Activated T-helper 1 cell treated with anti-CD3 and anti-CD28 coated beads, Interleukin-2, amount 50 U/mL, for 16 hours (primary cell): ENCODE measurements at places on chromosomes 3 and 15.

- DNase-seq, result no peak
Measured at GRCh38 chr15:41019174-41019573, 65.9 kb downstream of the CHAC1 start.

DNA sequence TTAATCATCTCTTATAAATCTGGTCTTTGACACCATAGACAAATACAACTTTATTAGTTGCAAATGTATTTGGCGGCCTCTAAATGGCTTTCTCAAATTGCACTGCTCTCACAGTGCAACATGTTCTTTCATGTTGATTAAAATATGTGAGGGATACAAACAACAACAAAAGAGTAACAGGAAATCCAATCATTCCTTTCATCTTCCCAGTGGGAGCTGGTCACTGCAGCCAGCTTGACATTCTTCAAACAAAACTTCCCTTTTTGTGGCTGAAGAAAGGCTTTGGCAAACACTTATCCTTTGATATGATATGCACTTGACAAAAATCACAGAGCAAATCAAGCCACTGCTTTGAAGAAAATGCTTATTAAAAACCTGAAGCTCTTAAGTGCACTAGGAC, 973.6 kb downstream of the EPHA3 start:
- no peak for DNase-seq

DNA sequence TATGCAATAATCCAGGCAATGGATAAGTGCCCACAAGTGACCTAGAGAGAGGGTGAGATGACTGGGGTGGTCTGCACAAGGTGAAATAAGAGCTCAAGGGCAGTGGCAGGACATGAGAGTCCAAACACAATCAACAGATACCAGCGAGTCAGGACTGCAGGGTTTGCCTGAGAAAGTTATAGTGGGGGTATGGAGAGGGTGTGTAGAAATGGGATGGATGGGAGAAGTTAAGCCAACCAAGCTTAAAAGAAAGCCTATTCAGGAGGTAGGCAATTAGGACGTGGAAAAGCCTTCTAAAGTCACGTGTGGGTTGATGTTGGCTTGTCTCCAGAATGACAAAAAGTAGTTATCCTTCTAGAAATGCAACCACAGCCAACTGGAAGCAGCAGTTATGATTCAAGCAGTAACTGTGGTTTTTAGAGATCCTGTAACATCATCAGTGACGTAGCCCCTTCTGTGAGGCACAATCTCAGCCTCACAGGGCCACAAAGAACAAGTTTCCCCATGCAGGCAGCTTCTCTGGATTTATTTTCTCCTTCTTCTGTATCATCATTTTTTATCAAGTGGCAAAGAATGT, 56.1 kb downstream of the FAM174B start:
- no peak for DNase-seq

DNA sequence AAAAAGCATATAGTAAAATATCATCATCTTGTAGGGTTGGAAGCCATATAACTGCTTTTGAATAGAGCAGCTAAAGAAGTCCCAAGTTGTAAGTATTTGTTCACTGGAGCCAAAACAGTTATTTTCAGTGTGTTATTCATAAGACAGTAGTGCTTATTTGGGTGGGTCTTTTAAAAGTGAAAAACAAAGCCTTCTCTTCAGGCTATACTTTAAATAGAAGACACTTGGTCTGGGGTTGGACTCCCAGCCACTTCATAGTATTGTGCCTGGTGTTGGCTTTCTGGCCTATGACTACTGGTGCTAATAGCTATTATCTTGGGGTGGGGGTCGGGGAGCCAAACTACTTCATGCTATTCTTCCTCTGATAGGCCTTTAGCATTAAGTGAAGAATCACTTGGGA, 135.2 kb downstream of the SLC25A26 start:
- no peak for DNase-seq

DNA sequence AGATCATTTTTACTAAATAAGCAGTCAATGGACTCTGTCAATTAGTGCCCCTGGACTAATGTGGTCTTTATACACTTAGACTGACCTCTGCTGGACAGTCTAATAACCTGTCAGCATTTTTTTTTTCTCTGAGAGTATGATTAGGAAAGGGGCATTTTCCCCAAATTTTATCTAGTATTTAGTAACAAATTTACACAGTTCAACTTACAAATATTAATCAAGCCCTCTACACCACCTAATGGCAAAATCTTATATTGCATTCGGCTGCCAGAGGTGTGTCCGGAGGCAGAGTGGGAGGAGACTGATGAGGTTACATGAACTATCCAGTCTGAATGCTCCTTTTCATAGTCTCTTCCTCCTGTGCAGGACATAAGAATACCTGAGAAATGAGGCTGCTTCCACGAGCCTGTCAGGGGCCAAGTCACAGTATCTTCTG, 36.0 kb upstream of the COLQ start:
- peak; percentile 12 for DNase-seq

GRCh38 chr3:125624341-125624740, 29.0 kb upstream of the OSBPL11 start:
- no peak for DNase-seq

GRCh38 chr15:31261266-31262142, 65.1 kb upstream of the KLF13 start:
- DNase-seq, result no peak

GRCh38 chr3:113625834-113626233, 70.6 kb downstream of the USF3 start:
- no peak for DNase-seq

DNA sequence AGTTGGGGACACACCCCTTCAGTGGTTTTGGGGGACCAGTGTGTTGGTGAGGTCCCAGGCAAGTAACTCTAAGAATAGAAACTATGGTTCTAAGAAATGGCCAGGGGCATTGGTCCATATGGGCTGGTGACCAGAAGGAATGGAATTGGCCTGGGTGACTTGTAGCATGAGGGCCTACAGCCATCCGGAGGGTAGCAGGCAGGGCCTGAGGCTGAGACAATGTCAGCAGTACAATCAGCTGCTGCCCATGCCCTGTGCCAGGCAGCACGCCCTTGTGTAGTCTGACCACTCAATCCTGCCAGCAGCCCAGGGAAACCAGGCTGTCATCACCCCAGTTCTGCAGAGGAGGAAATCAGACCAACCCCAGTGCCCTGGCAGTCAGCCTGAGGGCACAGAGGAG, 100.6 kb downstream of the DNAJB8 start:
- no peak for DNase-seq

GRCh38 chr3:171935261-171936123, 92.3 kb downstream of the TMEM212 start:
- no peak for DNase-seq

GRCh38 chr15:73352082-73352481, 16.7 kb downstream of the HCN4 start:
- DNase-seq, result no peak

- DNase-seq, result no peak
Measured at GRCh38 chr15:64443747-64444621, 16.4 kb upstream of the ZNF609 start.

DNA sequence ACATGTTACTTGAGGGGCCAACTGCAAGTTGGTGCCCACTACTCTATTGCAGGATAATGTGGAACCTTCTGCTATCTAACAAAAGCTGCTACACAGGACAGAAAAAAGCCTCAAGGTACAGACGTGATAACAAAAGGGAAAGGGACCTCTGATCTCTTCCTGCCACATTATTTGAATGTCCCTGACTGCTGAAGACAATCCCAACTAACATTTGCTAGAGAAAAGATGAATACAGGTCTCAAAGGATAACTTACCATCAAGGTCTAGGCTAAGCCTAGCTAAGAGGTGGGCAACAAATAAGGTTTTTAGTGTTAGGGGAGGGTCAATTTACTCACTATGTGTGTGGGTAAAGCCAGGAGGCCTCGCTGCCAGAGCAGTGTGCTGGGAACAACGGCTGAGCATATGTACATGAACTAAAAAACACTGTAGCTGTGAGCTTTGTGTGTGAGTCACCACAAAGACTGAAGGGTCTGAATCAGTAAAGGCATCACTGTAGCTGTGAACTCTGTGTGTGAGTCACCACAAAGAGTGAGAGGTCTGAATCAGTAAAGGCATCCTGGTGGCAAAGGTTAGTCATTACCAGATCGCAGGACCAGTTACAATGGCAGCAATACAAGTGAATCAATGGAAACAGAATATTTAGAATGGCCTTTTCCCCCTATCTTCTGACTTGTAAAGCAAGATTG, 111.7 kb downstream of the LMLN start:
- no peak for DNase-seq

- DNase-seq, result no peak
Measured at GRCh38 chr3:124607163-124607562, 123.1 kb upstream of the UMPS start.

DNA sequence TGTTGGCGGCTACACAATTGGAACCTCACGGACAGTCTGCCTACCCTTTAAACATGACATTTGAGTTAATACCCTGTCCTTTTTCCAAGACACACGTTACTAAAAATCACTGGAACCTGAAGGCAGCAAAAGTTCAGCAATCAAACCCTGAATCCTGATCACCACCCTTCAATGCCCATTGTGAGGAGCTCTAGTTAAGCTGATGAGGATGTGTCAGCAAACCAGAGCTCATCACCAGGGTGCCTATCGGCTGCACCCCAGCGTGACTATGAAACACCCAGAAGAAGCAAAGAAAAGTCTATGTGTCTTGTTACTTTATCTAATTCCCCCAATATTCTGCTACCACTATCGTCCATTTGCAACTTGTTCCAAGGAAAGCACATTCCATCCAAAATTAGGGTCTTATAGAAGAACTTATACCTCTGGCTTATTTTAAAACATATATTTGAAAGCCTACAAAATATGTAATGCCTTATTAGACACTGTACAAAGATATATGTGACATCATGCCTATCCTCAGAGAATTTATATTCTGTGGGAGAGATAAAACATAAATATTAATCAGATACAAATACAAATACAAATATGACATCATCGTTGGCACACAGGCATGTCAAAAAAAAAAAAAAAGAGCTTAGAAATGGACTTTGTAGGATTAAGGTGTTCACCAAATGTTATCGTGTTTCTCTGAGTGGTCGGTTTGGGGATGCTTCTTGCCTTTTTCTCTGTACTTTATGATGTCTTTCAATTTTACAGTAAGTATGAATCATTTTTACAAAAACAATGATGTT, 219.7 kb upstream of the SETMAR start:
- no peak for DNase-seq

- DNase-seq, result no peak
Measured at GRCh38 chr3:52552089-52552488, 15.7 kb downstream of the UQCC5 start.

- DNase-seq, result no peak
Measured at GRCh38 chr15:93086791-93087190, 2.2 kb downstream of the RGMA start.

- DNase-seq, result no peak
Measured at GRCh38 chr3:33883538-33883950, 85.1 kb downstream of the PDCD6IP start.

- DNase-seq, result no peak
Measured at GRCh38 chr3:127588806-127589577, 1.5 kb downstream of the TPRA1 start.

DNA sequence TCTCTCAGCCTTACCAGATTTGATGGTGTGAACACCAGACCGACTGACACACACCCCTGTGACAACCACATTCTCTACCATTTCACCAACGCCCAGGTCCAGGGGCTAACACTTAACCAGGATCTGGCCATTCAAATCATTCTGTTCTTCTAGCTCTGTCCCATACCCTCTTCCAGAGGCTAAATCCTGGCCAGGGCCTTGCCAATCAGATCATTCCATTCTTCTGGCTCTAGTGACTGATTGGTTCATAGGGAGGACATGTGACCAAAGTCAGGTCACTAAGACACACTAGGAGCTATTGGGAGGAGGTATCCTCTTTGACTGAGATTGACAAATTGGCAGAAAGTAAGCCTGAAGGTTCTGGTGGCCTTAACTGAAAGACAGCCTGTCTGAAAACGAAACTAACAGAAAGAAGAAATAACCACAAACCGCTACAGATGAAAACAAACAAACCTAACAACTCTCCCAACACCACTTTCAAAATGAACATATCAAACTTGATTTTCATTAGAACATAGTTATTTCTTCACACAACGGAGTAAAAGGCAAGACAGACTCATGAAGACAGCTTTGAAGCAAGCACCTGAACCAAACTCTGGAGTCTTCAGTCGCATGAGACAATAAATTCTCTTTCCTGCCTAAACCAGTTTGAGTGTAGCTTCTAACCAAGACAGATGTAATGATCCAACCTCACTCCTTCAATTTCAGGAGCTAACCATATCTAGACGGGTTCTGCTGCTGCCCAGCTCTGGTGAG, 68.5 kb downstream of the TRANK1 start:
- DNase-seq, result no peak

DNA sequence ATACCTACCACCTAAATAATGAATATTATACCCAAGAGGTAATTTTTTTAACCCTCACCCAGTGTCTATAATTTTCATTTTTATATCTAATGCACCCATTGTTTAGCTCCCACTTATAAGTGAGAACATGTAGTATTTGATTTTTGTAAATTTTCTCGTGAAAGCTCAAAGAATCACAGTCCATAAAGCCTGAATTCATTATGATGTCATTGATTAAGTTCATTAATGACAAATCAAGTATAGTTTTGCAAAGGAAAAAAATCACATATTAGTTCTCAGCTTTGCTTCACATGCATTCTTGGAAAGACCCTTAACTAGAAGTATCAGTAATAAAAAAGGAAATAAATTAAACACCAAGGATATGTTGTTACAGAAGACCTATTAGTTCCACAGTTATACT, 425.3 kb upstream of the UBE2E2 start:
- DNase-seq, result no peak

DNA sequence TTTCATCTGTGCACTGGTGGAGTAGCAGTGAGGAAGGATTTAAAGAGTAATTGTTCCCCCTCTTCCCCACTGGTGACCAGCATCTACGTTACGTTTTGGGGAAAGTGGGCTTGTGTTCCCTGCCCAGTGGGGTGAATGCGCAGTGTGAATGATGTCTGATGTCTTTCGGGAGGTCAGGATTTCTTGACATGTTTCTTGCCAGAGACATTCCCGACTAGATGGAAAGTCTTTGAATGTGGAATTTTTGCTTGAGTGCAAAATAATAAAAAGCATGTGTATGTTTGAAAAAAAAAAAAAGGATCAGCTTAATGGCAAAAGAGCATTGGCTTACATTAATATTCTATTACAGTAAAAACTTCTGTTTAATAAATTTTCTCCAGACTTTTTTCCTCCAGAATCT, 632.2 kb downstream of the FOXP1 start:
- DNase-seq, result no peak

- DNase-seq, result no peak
Measured at GRCh38 chr3:40201770-40202169, 107.7 kb upstream of the EIF1B start.

DNA sequence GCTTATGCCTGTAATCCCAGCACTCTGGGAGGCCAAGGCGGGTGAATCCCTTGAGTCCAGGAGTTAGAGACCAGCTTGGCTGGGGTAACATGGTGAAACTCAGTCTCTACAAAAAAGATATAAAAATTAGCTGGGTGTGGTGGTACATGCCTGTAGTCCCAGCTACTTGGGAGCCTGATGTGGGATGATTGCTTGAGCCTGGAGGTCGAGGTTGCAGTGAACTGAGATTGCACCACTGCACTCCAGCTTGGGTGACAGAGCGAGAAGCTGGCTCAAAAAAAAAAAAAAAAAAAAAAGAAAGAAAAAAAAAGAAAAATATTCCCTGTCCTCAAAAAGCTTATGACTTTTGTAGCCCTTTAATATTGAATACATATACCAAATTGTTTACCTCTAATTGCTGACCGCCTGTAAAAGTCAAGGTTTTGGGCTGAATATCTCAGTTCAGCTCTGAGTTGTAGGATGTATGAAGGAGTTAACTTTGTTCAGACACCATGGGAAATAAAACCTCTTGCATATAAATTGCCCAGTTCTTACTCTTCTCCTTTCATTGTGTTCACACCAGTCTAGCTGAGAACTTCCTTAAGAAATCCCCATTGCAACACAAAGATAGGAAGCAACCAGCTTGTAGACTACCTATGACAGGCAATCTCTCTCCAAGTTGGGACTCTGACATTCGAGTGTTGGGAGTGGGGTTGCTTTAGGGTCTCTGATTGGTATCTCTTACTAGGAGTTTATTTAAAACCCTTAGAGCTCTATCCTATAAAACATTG, 97.6 kb upstream of the RASGRP1 start:
- DNase-seq, result no peak
